ENCODE measurements at places on chromosomes 7 and 10. TPM values are rescaled to one million over a fixed set of nuclear protein-coding genes. Genes with fewer than 3 reads are reported as not detected.

The LRRC4 gene
- total RNA-seq, result 0.38 TPM

The PLEKHS1 gene
- total RNA-seq, result not detected

The CYP2C18 gene
- not detected for total RNA-seq

The GIMAP5 gene
- not detected for total RNA-seq

The TCERG1L gene
- not detected for total RNA-seq

The C1QL3 gene
- not detected for total RNA-seq

The FAM25G gene
- total RNA-seq, result not detected

The APBB1IP gene
- total RNA-seq, result not detected

The GRM3 gene
- total RNA-seq, result not detected

The HOXA11 gene
- 3.9 TPM for total RNA-seq

The LIPK gene
- total RNA-seq, result 0.17 TPM

The SPDYE11 gene
- total RNA-seq, result not detected

Data from LHCN-M2 (cell line).